ENCODE measurements at places on chromosomes 12 and 14.

DNA sequence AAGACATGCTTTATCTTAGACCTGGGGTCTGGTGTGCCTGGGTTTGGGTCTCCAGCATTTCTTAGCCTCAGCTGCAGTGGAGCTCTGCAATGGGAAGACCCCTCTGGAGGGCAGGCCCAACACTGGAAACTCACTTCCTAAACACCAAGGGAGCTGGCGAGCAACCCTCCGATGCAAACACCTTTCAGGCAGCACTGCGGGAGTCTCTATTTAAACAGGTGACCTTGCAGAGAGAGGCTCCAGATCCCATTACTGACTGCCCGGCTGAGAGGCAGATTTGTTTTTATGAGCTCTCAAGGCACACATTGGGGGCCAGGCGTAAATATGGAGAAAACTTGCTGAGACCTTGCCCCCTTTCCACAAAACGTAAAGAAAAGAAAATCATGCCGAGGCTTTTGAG is 195.5 kb downstream of the PAX9 start:
- H3K4me1 ChIP-seq = no peaks in the 10 kb centered on the region
- peaks cover 13% of the 10 kb centered on the region for H3K27me3 ChIP-seq
- no peak for DNase-seq
- H3K36me3 ChIP-seq = no peaks in the 10 kb centered on the region
- no peak overlapping the region for H3K4me3 ChIP-seq
- H3K27ac ChIP-seq = no peak overlapping the region

GRCh38 chr14:31939934-31940333 is 137.2 kb upstream of the ARHGAP5 start:
- H3K27me3 ChIP-seq = peaks cover 5% of the 10 kb centered on the region

GRCh38 chr12:100329800-100330199 is 27.1 kb upstream of the SLC17A8 start:
- H3K27ac ChIP-seq = no peak overlapping the region
- no peaks in the 10 kb centered on the region for H3K27me3 ChIP-seq
- no peak overlapping the region for H3K4me3 ChIP-seq

DNA sequence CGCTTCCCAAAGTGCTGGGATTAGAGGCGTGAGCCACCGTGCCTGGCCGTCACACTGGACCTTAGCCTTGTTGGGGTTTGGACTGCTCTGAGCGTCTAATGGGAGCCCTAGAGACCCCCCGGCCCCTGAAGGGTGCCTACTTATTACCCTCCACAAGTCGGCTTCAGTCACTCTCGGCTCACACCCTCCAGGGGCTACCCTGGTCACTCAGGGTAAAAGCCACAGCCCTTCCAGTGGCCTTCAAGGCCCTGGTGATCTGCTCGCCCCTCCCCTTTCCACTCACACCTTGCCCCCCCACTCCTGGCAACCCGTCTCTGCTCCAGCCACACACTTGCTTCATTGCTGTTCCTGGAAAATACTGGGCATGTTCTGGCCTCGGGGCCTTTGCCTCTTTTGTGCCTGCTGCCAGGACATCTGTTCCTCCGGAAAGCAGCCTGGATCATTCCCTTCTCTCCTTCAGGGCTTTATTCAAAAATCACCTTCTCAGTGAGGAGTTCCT is 3.6 kb upstream of the MORN3 start:
- peak overlapping the region; percentile 74 for H3K27ac ChIP-seq
- H3K4me1 ChIP-seq = peaks cover 16% of the 10 kb centered on the region
- H3K4me3 ChIP-seq = peak overlapping the region; percentile 90
- H3K27me3 ChIP-seq = peaks cover 2% of the 10 kb centered on the region

DNA sequence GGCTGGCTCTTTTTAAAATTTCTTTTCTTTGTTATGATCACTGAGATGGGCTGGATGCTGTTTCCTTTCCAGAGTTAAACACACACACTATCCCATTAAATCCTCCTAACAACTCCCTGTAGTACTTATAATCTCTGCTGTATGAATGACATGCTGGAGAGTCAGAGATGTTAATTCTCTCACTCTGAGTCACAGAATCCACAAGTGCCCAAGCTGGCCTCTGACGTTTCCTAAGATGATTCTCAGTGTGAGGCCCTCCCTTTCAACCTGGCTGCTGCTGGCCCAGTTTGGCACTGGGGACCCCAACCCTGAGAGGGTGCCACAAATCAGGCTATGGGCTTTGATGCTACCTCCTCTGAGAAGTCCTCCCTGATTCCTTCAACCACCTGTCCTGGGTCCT is 5.4 kb downstream of the NOS1 start:
- DNase-seq = no peak
- no peaks in the 10 kb centered on the region for H3K36me3 ChIP-seq
- no peak overlapping the region for H3K27ac ChIP-seq
- peaks cover 5% of the 10 kb centered on the region for H3K27me3 ChIP-seq

DNA sequence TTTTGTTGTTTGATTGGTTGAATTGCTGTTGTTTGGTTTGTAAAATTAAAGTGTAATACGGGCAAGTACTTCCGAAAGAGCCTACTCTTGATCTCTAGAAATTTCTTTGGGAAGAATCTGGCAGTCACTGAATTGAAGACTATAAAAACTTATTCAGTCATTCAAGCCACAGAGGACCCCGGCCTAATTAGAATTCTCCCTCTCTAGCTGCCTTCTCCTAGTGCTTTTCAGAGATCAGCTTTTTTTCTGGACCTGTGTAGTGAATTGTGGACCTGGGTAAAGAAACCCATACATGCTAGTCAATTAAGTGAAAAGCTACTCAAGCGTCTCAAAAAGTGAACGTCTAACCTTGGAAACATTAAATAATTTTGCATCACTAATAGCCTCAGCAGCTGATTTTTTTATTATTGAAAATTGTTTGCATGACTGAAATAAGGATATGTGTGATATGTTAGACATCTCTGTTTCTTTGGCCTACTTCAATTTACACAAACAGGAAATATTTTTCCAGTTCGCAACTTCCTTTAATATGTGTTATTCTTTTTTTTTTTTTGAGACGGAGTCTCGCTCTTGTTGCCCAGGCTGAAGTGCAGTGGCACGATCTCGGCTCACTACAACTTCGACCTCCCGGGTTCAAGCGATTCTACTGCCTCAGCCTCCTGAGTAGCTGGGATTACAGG is 27.2 kb downstream of the EFCAB11 start:
- no peak for DNase-seq
- H3K4me1 ChIP-seq = peaks cover 27% of the 10 kb centered on the region
- no peaks in the 10 kb centered on the region for H3K27me3 ChIP-seq
- H3K27ac ChIP-seq = peak overlapping the region; percentile 69
- no peaks in the 10 kb centered on the region for H3K36me3 ChIP-seq
- H3K4me3 ChIP-seq = no peak overlapping the region

DNA sequence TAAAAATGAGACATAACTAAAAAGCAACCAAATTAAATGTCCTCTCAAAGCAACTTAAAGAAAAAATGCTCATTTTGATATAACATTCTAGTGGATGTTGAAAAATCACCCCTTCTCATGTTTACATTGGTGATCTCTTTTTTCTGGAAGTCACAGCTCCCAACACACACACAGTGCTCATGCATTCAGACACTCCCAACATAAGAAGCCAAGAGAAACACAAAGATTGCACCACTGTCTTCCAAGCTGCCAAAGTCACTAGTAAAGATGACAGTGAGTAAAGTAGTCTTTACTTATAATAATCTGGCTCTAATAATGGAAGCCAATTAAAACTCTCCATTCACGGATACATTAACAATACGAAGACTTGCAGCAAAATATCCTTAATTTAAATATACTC is 218.4 kb downstream of the NTF3 start:
- no peaks in the 10 kb centered on the region for H3K4me1 ChIP-seq
- no peak overlapping the region for H3K27ac ChIP-seq
- H3K4me3 ChIP-seq = no peak overlapping the region
- peaks cover 10% of the 10 kb centered on the region for H3K27me3 ChIP-seq
- no peak for DNase-seq

DNA sequence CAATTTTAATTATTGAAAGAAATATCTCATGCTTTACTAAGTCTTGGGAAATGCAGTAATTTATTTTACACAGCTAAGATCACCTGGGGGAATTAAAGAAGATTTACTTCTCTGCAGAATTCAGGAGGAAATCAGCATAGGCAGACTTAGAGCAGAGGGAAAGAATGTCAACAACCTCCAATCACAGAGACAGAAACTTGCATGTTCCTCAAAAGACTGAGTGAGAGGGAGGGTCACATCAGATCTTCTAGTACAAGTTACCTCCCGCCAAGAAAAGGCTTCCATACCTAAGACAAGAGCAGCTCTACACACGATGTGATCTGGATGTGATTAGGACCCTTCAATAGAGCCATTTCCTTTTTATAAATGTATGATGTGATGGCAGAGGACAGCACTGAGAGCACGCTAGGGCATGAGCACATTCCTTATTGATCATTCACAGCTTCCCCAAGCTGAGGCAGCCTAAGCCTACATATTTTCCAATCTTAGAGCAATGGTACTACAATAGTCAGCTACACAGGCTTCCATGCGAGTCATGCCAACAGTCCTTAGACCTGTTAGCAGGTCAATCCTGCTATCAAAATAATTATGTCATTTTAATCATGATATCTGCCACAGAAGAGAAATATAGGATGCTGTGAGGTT is 403.3 kb downstream of the ETNK1 start:
- H3K4me1 ChIP-seq = no peaks in the 10 kb centered on the region
- no peak for DNase-seq
- no peak overlapping the region for H3K27ac ChIP-seq
- H3K27me3 ChIP-seq = no peaks in the 10 kb centered on the region
- H3K4me3 ChIP-seq = no peak overlapping the region
- H3K36me3 ChIP-seq = no peaks in the 10 kb centered on the region

DNA sequence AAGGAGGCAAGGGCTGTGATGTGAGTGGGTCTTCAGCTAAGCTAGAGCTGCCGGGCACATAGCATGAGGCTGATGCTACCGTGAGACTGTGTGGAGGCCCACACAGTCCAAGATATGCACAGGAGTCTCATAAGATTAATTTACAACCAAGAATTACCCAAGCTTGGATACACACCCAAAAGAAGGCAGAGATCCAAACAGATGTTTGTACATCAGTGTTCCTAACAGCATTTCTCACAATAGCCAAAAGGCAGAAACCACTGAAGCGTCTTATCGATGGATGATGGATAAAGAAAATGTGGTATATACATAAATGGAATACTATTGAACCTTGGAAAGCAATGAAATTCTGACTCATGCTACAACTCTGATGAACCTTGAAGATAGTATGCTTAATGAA is 40.8 kb upstream of the RIC8B start:
- H3K4me1 ChIP-seq = no peaks in the 10 kb centered on the region
- no peak for DNase-seq
- no peak overlapping the region for H3K4me3 ChIP-seq
- H3K27ac ChIP-seq = no peak overlapping the region

GRCh38 chr12:124940393-124941169 is 26.1 kb upstream of the UBC start:
- H3K27me3 ChIP-seq = no peaks in the 10 kb centered on the region
- peak; percentile 91 for DNase-seq
- no peaks in the 10 kb centered on the region for H3K36me3 ChIP-seq
- H3K4me3 ChIP-seq = no peak overlapping the region

- H3K36me3 ChIP-seq = no peaks in the 10 kb centered on the region
- H3K27ac ChIP-seq = no peak overlapping the region
- DNase-seq = no peak
- no peaks in the 10 kb centered on the region for H3K4me1 ChIP-seq
- peaks cover 4% of the 10 kb centered on the region for H3K27me3 ChIP-seq
- no peak overlapping the region for H3K4me3 ChIP-seq
Observed at GRCh38 chr14:49447540-49448107, 138.6 kb downstream of the RPS29 start.

- peaks cover 41% of the 10 kb centered on the region for H3K4me1 ChIP-seq
- peak overlapping the region; percentile 67 for H3K4me3 ChIP-seq
- peaks cover 26% of the 10 kb centered on the region for H3K36me3 ChIP-seq
- H3K27me3 ChIP-seq = peaks cover 3% of the 10 kb centered on the region
Observed at GRCh38 chr14:74793506-74794155, 30.5 kb downstream of the YLPM1 start.

DNA sequence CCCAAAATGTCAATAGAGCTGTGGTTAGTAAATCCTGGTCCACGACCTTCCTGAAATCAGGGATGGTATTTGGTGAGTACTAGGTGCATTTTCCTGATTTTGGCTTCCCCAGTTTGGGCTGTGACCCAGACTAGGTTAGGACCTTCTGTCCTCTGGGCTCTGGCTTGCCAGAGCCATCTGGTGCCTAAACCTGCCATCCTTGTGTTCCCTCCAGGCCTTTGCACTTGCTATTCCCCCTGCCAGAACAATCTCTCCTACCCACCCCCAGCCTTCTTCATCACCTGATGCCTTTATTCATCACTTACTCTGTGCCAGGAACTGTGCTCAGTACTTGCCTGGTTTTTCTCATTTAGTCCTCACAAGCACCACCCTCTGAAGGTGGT is 216.7 kb downstream of the RBM19 start:
- no peaks in the 10 kb centered on the region for H3K36me3 ChIP-seq
- peaks cover 61% of the 10 kb centered on the region for H3K27me3 ChIP-seq
- no peak overlapping the region for H3K4me3 ChIP-seq
- H3K27ac ChIP-seq = no peak overlapping the region

DNA sequence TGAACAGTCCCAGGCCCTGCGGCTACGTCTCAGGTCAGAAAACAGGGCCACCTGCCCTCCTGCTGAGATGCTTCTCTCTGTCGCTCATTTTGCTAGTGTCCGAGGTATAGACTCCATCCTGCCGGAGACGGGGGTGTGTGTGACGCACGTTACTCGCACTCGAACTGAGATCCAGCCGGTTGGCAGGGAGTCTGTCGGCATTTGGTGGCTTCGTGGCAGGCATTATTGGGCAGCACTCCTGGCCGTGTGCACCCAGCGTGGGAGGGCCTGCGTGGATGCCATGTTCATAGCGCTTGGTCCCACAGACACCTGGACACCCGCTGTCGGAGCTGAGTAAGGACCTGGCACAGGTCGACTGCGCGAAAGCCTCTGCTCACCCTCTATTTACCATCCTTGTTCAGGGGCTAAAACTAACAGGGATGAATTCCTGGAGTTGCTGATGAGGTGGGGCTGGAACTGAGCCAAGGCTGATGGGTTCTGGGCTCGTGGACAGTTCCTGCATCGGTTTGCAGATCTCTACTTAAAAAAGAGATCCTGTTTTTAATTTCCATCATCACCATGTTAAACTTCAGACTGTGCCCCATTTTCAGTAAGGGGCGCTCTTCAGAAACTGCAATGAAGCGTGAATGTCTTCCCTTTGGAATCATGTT is 28.6 kb downstream of the AACS start:
- H3K4me3 ChIP-seq = no peak overlapping the region
- no peak overlapping the region for H3K27ac ChIP-seq
- H3K36me3 ChIP-seq = peaks cover 3% of the 10 kb centered on the region
- peaks cover 4% of the 10 kb centered on the region for H3K27me3 ChIP-seq

GRCh38 chr14:50067723-50068495 is 48.5 kb downstream of the VCPKMT start:
- no peak overlapping the region for H3K4me3 ChIP-seq
- H3K36me3 ChIP-seq = peaks cover 5% of the 10 kb centered on the region
- peak overlapping the region; percentile 54 for H3K27ac ChIP-seq
- DNase-seq = peak; percentile 64
- H3K4me1 ChIP-seq = peaks cover 32% of the 10 kb centered on the region
- H3K27me3 ChIP-seq = peaks cover 2% of the 10 kb centered on the region

DNA sequence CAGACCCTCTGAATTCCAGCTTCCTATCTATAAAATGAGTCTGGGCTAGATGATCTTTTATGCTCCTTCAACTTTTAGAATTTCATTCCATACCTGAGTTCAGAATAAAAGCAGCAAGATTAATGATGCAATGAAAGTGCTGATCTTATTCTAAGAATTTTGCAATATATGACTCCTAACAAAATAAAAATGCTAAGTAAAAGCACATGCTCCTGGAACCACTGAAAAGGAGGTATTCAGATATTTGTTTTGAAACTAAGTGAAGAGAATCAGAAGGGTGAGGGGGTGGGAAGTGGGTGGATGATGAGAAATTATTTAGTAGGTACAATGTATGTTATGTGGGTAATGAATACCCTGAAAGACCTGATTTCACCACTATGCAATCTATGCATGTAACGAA is 216.6 kb downstream of the PTPRO start:
- no peaks in the 10 kb centered on the region for H3K27me3 ChIP-seq
- H3K4me1 ChIP-seq = peaks cover 32% of the 10 kb centered on the region
- DNase-seq = no peak
- H3K4me3 ChIP-seq = no peak overlapping the region
- H3K27ac ChIP-seq = no peak overlapping the region
